ENCODE measurements at places on chromosomes 7 and 10. TPM values are rescaled to one million over a fixed set of nuclear protein-coding genes. Genes with fewer than 3 reads are reported as not detected.

The KCTD7 gene
- 17.7 TPM for total RNA-seq

The ATRNL1 gene
- 1.4 TPM for total RNA-seq

The GIMAP5 gene
- total RNA-seq, result not detected

The DLD gene
- 55.4 TPM for total RNA-seq

The CDNF gene
- 1.8 TPM for total RNA-seq

The PRLHR gene
- total RNA-seq, result not detected

The ELMO1 gene
- 2.2 TPM for total RNA-seq

The FAM131B gene
- total RNA-seq, result 1.2 TPM

The GRID2IP gene
- total RNA-seq, result not detected
